WTC11 (cell line): ENCODE measurements at places on chromosomes 2 and 18.

GRCh38 chr2:186503827-186504606 lies 18.0 kb downstream of the ZC3H15 start:
- no peak for DNase-seq

DNA sequence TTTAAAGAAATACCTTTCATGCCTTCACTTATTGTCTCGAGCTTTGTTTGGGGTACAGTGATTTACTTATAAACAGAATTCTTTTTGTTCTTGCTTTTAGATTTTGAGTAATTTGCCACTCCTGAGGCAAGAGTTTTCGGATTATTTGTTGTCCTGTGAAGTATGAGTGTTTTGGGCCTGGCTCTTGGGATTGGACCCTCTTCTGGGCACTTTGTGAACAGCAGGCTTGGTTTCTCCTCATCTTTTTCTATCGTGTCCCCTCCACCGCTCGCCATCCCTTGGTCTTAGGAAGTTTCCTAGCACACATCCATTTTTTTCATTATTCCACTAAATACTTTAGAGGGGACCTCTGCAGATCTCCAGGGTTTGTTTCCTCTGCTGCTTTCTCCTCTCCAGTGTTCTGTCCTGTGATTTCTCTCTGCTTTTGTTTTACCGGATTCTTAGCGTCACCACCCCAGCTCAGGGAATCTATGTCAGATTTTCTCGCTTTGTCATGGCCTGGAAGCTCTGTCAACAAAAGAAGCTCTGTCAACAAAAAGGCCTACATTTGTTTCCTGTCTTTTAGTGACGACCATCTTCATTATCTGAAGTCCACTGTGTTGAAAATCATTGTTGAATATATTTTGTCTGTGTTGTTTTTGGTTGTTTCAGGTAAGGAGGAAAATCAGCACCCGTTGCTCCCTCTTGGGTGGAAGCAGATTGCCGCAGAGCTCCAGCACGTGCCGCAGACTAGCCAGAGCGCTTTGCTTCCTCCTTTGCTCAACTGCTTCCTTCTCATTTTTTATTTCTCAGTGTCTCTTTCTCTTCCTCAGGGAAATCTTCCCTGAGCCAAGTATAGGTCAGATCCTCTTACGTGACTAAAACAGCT lies 27.8 kb downstream of the ANKRD62 start:
- DNase-seq: peak; percentile 52

DNA sequence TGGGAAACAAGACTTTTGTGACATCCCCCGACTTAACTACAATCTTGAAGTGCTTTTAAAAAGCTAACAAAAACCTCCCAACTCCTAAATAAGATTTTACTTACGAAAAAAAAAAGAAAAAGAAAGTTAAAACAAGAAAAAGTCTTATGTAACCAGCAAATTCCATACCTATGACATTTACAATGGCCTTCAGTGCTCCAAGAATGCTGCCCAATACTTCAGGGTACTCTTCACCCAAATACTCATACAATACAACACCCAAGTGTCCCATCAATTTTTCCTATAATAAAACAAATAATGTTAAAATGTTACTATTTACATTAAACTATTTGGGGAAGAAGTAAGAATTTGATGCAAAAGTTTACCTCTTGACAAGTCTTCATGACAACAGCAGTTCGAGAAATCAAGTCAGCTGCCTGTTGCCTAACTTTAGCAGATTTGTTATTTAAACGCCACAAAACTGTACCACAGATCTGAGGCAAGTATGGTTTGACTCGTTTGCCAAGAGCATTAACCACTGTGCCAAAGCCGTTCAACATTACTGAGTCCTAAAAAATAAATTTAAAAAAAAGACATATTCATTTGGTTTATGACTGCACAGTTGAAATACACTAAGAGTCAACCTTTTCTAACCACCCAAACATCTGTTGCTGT lies 34.8 kb downstream of the SF3B1 start:
- no peak for DNase-seq

DNA sequence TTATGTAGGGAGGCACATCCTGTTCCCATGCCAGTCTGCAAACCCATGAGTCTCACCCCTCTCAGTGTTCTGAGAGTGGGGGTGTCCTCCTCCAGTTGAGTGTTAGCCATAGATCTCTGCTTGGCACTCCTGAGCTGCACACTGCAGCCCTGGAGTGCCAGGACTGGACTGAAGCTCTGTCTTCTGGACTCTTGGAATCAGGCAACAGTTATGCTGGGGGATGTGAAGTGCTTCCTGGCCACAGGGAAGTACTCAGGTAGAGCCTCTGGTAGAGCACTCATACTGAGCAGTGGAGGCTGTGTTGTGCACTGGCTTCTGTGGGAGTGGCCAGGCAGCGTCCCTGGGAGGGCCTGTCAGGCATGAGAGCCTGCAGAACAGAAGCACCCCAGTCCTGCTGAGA lies 43.0 kb downstream of the SERPINB7 start:
- no peak for DNase-seq

GRCh38 chr18:50507120-50507590 lies 52.7 kb upstream of the MAPK4 start:
- peak; percentile 80 for DNase-seq
